Hepatocyte (in vitro differentiated cells): ENCODE measurements at places on chromosomes 5 and 9.
A peak's percentile ranks its signal among the peaks of the same experiment; 100 is the strongest.

GRCh38 chr5:118366429-118366828 lies 621.9 kb downstream of the DTWD2 start:
- DNase-seq: no peak

DNA sequence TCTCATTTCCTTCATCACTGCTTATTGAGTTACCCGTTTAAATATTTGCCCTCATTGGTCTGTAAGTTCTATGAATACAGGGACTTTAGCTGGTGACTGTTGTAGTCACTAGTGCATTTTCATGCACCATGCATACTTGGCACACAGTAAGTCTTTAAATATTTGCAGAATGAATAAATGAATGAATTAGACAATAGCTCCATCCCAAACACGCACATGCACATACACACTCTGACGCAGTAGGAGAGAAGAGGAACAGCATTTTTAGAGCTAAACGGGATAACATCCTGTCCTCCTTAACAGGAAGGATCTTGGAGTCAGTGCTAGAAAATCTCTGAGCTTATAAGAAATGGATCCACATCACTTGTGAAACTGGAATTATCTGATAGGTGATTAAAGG lies 447.7 kb downstream of the KIF4B start:
- no peak for DNase-seq

GRCh38 chr5:138653502-138653901 lies 78.3 kb upstream of the HSPA9 start:
- peak; percentile 46 for DNase-seq

- no peak for DNase-seq
Observed at GRCh38 chr9:36999728-37000333, 34.2 kb downstream of the PAX5 start.

DNA sequence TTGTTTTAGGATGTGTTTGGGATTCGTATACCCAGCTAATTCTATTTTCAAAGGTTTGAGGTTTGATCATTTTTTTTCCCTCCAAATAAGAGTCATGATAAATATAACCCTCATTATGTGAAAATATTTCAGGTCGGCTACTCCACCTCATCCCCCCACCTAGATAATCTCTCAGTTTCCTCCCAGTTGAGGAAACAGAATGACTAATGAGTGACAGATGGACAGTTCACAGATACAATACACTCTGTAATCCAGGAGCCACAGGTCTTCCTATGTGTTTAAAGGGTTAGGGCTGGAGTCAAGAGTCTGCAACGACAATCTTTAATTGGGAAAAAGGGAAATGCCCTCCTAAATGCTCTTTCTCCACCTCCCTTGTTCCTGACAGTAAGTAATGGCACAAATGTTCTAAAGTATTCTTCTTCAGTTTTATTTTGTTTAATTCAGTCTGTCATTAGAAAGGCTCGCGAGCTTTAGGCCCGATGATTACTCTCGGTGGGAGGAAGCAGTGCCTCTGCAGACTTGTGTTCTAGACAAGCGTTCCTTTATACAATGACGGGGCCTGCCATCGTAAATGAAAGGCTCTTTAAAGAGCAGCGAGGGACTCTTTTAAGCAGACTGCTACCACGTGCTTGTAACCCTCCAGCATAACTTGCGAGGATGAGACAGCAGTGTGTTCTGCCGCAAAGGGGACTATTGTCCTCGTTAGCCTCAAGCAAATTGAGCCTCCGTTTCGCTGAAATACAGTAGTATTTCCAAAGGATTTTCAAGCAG lies 69.0 kb downstream of the MEF2C start:
- DNase-seq: no peak

DNA sequence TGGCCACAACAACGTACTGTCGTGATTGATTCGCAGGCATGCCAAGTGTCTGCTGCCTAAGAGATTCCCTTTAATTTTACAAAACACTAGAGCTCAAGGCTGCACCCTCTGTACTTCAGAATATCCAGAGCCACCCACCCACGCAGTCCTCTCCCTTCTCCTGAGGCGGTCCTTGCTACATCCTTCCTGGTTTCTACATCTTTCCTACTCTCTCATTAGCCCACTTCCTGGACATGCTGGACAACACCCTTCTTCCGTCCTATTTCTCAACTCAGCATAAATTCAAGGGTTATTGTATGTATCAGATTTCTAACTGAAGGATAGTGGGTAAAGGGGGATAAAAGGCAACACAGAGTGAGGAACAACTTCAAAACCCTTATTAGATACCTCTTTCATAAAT lies 148.4 kb upstream of the MAP3K1 start:
- no peak for DNase-seq

DNA sequence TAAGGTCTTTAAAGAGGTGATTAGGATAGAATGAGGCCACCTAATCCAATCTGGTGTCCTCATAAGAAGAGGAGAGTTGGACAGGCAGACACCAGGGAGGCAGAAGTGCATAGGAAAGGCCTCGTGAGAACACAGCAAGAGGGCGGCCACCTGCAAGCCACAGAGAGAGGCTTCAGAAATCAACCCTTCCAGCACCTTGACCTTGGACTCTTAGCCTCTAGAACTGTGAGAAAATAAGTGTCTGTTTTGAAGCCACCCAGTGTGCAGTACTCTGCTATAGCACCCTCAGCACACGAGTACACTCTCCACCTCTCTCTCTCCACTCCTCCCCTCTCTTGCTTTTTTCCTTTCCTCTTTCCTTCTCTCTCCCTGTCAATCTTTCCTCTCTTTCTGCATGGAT lies 26.8 kb downstream of the NIPAL4 start:
- no peak for DNase-seq

- DNase-seq: no peak
Observed at GRCh38 chr5:81482595-81482994, 88.7 kb upstream of the ACOT12 start.

DNA sequence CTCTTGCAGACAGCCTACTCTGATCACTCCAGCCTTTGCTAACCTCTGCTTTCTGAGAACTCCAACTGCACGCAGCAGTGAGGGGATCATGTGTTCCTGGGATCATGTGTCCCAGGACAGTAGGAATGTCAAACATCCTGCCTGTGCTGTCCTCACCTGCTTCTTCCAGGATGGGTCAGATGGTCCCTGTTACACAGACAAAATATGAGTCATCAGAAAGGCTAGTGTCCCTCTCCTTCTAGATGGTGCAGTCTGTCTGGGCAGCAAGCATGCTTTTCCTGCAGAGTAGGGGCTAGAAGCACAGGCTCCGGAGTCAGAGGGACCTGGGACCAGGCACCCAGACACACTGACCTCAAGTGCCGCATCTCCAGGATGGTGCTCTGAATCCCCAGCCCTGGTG lies 20.1 kb upstream of the SLC25A48 start:
- peak; percentile 50 for DNase-seq

DNA sequence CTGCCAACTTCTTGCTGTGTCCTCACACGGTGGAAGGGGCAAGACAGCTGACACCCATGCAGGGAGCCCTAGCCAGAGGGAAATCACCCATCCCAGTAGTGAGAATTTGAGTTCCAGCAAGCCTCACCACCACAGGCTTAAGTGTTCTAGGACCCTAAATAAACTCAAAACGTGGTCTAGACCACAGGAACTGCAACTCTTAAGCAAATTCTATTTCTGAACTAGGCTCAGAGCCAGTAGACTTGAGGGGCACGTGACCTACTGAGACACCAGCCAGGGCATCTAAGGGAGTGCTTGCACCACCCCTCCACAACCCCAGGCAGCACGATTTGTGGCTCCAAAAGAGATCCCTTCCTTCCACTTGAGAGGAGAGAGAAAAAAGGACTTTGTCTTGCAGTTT lies 96.0 kb upstream of the PHF24 start:
- no peak for DNase-seq
